Stimulated activated CD4-positive, alpha-beta T cell treated with anti-CD3 and anti-CD28 coated beads, Interleukin-4, amount 100 ng/mL, for 48 hours (primary cell): ENCODE measurements at places on chromosomes 7 and 10.

DNA sequence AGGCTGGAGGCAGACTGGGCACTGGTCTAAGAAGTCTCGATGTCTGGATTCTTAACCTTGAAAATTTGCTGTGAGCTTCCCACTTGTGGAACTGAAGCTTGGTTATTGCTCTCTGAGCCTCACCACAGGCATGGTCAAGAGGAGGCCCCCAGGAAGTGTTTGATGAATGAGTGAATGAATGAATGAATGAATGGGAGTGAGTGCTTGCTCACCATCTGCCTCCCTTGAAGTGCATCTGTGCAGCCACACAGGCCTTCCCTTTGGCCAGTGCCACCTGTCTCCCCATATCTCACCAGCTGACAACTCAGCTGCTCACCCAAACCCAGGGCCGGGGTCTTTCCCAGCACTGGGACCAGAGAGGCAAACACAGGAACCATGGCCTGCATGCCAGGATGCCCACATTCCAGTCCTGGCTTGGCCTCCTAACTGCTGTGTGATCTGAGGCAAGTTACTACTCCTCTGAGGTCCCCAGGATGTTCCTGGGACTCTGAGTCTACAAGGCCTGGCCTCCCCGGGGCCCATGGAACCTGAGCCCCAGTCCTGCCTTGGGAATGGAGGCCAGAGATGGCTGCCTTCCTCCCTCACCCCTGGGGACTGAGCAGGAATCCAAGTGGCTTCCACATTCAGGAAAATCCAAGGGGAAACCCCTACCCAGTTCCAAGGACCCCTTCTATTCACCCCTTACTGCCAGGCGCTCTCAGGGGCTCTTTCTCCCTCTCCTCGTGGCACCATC is 51.4 kb upstream of the SLC29A3 start:
- DNase-seq, result no peak

DNA sequence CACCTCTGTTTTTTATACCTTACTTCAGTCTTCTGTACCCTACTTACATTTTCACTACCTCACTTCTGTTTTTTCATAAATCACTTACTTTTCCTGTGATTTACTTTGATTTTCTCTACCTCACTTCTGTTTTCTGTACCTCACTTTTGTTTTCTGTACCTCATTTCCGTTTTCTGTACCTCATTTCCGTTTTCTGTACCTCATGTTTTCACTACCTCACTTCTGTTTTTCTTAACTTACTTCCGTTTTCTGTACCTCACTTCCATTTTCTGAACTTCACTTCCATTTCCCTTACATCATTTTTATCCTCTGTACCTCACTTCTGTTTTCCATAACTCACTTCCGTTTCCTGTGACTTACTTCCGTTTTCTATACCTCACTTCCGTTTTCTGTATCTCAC is 492.0 kb upstream of the AKR1E2 start:
- DNase-seq, result no peak

GRCh38 chr7:91425149-91425548 is 160.9 kb downstream of the FZD1 start:
- DNase-seq, result no peak

- no peak for DNase-seq
Measured at GRCh38 chr7:127655720-127656119, 3.7 kb downstream of the SND1 start.

DNA sequence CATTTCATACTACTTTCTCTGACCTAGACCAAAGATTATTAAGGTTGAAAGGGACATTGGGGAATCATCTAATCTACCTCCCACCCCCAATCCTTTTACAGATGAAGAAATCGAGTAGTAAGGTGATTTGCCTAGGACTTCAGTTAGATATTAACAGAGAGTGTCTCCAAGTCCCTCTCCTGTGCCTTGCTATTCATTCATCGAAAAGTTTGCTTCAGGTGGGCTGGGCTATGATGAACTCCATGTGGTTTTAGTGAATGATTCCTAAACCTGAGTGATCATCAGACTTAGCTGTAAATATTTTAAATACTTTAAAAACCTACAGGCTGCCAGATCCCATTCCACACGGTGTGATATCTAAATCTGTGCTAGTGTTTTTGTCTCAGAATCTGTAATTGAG is 259.4 kb upstream of the SORCS1 start:
- DNase-seq, result no peak

DNA sequence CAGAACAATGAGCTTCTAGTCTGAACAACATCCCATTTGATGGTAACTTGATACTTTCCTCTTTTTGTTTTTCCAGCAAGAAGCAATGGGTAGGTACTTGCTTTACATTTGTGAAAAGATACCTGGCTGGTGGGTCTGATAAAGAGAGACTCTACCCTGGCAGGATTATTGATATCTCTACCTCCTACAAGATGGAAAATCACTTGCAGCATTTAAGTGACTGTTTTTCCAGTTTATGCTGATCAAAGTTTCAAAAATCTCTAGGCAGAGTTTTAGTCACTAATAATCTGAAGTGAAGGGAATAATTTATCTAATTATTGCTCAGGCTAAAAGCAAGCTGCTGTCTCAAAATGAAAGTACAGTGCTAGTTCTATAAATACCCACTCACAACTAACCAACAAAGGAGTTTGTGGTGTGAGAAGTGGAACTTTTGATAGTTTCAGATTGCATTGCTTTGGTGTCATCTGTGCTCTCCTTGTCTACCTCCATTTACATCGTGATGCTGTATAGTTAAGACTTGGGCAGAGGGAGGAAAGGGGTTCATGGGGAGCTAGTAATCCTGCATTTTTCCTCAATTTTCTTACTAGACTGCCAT is 86.0 kb upstream of the ANKRD1 start:
- no peak for DNase-seq

- no peak for DNase-seq
Measured at GRCh38 chr10:59006511-59007306, 169.7 kb upstream of the PHYHIPL start.

DNA sequence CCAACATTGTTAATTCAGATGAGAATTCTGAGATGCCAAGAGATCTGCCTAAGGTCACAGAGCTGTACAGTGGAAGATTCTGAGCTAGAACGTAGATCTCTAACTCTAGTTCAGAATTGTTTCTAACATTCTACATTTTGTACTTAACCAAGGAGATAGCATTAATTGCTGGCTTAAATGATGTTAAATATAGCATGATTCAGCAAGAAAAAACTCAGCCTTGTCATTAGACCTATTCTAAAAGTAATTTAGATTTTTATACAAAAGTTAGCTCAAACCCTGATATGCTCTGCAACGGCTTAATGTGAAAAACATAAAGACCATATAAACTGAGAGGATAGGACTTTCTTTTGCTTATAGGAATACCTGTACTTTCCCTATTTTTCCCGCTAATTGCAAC is 3.4 kb upstream of the CCDC71L start:
- DNase-seq, result no peak

GRCh38 chr7:112173568-112173905 is 32.7 kb downstream of the DOCK4 start:
- no peak for DNase-seq

- no peak for DNase-seq
Measured at GRCh38 chr10:67678335-67678974, 17.5 kb downstream of the CTNNA3 start.

DNA sequence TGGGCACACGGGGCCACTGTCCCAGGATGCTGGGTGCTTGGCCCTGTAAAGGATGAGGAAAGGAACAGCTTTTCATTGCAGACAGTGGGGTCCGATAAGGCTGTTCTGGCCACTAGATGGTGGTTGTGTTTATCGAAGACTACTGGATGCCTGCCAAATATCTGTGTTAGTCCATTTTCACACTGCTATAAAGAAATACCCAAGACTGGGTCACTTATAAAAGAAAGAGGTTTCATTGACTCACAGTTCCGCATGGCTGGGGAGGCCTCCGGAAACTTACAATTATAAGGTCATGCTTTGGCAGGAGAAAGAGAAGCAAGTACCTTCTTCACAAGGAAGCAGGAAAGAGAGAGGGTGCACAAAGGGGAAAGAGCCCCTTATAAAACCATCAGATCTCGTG is 32.2 kb upstream of the GARS1 start:
- DNase-seq, result no peak

GRCh38 chr7:118041251-118041878 is 142.6 kb upstream of the LSM8 start:
- no peak for DNase-seq

DNA sequence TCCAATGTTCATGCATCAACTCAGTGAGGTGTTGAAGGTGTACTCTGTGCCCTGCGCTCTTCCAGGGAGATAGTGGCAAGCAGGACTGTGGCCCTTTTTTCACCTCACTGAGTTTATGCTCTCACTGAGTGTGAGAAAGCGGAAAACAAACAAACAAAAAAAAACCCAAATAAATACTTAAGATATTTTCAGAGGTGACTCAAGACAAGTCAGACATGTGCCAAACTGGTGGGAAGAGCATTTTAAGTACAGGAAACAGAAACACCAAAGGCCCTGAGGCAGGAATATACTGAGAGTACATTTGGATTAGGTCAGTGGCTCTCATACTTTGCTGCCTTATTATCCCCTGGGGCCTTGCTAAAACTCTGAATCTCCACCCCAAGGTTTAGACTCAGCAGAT is 111.9 kb upstream of the IGFBP3 start:
- DNase-seq, result no peak

DNA sequence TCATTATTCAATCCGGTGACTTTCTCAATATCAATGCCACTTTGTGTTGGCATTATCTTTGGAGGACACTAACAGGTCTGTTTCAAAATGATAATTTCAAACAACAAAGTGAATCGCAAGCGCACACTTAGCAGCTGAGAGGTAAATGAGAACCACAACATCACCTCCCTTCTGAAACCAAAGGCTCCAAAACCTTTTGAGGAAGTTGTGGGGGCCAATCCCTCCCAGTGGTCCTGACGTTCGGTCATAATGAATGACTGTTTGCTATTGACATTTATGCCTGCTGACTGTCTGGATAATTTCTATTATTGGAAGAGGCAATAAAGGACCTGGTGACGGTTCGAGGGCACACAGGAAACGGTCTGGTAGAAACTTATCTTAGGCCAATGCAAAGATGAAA is 1.8 kb downstream of the ADARB2 start:
- no peak for DNase-seq

DNA sequence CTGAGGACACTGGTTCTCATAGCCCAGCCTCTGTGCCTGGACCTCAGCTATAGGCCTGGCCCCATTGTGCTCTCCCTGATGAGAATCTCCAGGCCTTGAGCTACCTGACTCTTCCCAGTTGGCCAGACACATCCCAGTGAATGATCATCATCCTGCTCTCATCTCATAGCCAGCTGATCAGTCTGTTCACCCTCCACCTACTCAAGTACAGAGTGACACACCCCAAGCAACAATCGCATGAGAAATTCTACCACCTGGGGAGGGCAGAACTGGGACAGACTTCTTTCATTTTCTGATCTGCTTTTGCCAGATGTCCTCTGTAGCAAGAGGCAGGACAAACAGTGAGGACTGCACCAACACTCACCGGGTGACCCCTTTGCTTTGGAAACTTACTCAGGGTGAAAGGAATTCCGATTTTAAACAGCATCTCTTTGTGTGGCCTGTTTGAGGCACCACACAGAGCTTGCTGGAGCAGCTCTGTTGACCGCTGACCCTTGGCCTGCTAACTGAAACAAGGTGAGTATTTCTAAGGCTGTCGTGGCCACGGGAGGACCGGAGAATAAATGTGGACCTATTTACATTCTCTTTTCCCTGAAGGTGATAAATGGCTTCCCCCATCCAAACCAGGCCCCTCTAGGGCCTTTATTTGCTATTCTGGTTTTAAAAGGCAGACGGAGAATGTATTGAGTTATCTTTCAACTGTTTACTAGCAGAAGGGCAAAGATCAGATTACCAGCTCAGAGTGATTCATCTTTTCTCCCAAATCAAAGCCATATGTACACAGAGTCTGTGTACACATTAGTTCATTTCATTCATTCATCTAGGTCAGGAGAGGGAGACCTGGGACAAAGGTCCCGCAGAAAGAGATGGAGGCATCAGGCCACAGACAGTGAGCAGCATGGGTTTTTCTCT is 181.4 kb upstream of the TNS3 start:
- DNase-seq, result no peak

DNA sequence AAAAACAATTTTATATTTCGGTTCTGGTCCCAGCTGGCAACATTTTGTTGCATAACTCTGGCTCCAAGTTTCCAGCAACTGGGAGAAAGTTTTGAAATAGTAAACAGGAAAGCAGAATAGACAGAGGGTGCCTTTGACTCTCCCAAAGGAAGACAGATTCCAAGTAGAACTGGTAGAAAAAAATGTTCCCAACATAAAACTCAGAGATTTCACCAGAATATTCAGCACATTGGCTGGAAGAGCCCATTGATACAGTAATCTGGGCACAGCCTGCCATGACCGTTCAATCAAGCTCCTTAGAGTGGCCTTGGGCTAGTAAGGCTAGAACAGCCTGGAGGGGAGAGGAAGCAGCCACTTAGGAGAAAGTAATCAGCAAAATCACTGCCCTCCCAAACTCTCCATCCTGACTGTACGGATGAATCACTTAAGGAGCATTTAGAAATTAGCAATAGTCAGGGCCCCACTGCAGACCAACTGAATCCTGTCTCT is 120.4 kb downstream of the CUBN start:
- no peak for DNase-seq

DNA sequence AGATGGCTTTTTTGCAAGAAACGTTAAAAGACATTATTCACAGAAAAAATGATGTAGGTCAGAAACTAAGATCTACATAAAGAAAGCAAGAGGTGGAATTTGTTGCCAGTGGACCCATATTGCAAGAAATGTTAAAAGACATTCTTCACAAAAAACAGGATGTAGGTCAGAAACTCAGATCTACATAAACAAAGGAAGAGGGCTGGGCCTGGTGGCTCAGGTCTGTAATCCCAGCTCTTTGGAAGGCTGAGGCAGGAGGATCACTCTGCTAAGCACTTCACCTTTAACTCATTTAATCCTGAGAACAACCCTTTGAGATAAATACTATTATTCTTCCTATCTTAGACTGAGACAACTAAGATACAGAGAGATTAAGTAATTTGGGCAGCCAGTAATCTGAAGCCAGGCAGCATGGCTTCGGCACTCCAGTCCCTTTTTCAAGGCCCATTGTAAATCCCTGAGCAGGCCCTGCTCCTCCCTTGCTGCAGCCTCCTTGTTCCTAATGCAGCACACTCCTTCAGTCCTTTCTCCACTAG is 11.6 kb downstream of the ZFAND4 start:
- DNase-seq, result no peak

DNA sequence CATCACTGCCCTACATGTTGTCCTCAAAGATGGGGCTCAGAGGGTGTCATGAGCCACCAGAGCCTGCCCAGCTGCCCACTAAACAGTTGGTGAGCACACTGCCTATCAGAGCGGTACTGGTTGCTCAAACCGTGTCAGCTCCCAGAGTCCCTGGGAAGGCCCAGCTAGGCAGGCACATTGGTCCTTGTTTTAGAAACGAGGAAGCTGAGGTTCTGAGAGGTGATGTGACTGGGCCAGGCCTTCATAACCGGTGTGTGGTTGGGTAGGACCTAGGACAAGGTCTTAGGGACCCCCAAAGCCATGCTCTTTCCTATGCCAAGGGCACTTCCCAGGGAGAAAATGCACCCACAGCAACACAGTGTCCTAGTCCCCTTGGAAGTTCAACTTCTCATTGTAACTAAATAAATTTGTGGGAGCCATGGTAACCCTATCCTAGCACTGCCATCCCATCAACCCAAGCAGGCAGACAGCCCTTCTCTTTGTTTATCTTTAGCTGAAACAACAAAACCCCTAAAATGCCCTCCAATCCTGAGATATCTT is 174.7 kb upstream of the PDE1C start:
- DNase-seq, result no peak

GRCh38 chr7:4816419-4817080 is 41.1 kb downstream of the AP5Z1 start:
- no peak for DNase-seq
